ENCODE measurements at places on chromosomes 12 and 14. TPM values are rescaled to one million over a fixed set of nuclear protein-coding genes. Genes with fewer than 3 reads are reported as not detected.

Gene DDHD1
- 34.7 TPM for total RNA-seq

Gene RPGRIP1
- 0.22 TPM for total RNA-seq

Gene BBOF1
- total RNA-seq: 1.9 TPM

Gene GNG2
- total RNA-seq: 131 TPM

Gene CYP27B1
- 12.0 TPM for total RNA-seq

Gene TM9SF1
- total RNA-seq: 20.7 TPM

Gene LIN7A
- total RNA-seq: not detected

Gene TAS2R7
- total RNA-seq: not detected

Gene NXPH4
- 0.19 TPM for total RNA-seq

Gene GPR84
- 1.2 TPM for total RNA-seq

DNA sequence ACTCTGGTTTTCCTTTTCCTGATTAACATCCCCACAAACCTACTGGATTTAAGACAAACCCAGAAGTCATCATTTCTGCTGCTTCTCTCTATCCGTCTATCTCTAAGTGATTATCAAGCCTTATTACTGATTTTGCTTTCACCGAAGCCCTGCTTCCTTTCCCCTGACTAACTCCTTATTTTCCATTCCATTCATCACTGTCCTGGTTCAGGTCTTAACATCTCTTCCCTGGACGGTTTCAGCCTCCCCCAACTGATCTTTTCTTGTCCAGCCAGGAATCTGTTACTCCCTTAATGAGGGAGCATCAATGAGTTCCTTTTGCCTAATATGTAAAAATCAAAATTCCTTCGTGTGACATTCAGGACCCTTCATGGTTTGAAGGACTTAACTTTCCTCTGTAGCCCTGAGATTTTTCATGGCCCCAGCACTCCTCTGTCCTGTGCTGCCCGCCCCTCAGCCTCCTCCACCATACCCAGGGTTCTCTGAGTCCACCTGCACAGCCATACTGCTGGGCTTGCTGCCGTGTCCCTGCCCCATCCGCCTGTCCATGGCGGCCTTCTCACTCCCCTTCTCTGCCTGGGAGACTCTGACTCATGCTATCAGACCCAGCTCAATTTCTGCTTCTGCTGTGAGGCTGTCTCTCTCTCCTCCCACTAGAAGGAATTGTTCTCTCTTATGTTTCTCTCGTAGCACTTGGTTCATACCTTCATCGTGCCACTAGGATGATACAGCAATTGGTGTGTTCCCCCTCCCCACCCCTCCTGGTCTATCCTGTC is 167.8 kb upstream of the HIF1A start:
- no peak for DNase-seq

GRCh38 chr12:127262615-127263014 is 1004.4 kb upstream of the TMEM132C start:
- no peak for DNase-seq

GRCh38 chr14:76126076-76126475 is 25.6 kb upstream of the GPATCH2L start:
- DNase-seq: no peak

DNA sequence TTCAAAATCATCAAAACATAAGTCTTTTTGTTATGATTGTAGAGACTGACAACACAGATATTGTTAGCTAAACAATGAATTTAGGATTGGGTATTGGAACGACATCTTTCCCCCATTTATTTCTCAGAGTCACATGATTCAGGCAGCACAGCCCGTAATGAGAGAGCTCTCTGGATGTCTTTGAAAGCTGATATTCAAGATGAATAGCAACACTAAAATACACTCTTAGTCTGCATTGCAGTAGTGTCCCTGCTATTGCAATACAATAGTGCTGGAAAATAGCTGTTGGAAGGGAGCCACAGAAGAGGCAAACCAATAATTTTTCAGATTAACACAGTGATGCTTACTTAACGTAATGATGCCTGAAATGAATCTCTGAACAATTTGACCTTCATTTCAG is 9.9 kb downstream of the GTSF1 start:
- DNase-seq: no peak

- peak; percentile 18 for DNase-seq
These were observed 2.4 kb upstream of the GPR65 start for GRCh38 chr14:88002421-88003075.

- DNase-seq: no peak
These were observed 143.1 kb upstream of the SLC16A7 start for GRCh38 chr12:59452746-59453145.

GRCh38 chr12:112107306-112108201 is 1.0 kb downstream of the NAA25 start:
- peak; percentile 36 for DNase-seq

GRCh38 chr12:104750061-104750460 is 208.0 kb downstream of the SLC41A2 start:
- DNase-seq: no peak

GRCh38 chr12:40788276-40788675 is 96.0 kb downstream of the CNTN1 start:
- DNase-seq: no peak

GRCh38 chr12:88339254-88339949 is 197.3 kb downstream of the TMTC3 start:
- no peak for DNase-seq

GRCh38 chr14:32364941-32365340 is 35.8 kb downstream of the AKAP6 start:
- DNase-seq: no peak

DNA sequence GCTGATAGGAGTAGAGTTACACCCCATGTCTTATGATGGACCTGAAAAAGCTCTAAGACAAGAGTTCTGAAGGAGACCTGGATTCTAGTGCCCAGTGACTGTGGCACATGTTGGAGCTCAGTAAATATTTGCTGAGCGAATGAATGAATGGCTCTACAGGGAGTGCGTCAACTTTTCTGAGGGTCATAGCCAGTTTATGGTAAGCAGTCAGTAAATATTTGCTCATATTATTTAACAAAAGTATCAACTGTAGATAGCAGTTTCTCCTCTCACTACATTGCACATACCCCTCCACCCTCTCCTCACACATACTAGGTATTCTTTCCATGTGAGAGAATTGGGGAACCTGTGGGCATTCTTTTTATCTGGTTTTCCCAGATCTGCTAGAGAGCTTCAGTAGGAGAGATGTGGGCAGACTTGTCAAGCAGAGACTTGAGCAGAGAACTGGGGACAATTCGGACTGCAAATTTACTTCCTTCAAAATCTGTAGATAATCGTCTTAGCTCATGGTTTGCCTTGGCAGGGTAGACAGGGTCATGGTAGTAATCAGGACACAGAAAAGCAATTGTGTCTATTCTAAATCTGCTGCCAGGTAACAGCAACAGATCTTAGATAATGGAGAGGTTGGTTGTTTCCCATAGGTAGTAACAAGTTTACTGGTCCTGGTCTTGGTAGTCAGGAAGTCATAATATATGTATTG is 5.7 kb downstream of the SLC4A8 start:
- DNase-seq: no peak
